ENCODE measurements at places on chromosomes 13 and 19.

DNA sequence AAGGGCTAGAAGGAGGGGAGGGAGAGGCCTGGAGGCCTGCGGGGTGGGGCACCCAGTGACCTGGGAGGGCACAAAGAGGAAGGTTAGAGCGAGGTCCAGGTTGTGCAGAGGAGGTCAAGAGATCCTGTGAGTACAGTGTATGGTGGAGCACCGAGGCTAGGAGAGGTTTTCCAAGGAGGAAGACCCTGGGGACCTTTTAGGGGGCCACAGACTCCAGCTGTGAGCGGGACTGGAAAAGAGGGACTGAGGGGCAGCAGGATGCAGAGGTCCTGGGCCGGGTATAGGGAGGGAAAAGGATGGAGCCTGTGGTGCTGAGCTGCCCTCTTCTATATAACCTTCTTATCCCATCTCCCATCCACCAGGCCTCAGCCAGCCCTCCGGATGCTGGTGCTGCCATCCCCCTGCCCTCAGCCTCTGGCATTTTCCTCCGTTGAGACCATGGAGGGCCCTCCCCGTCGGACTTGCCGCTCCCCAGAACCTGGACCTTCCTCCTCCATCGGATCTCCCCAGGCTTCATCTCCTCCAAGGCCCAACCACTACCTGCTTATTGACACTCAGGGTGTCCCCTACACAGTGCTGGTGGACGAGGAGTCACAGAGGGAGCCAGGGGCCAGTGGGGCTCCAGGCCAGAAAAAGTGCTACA is 863 bp downstream of the ZNF581 start:
- no peak for ATAC-seq
- peak overlapping the region; percentile 96 for H3K4me3 ChIP-seq
- H3K27ac ChIP-seq = peak overlapping the region; percentile 98
- H3K36me3 ChIP-seq = peaks cover 66% of the 10 kb centered on the region
- no peaks in the 10 kb centered on the region for H3K27me3 ChIP-seq
- H3K4me1 ChIP-seq = peaks cover 13% of the 10 kb centered on the region

- H3K4me1 ChIP-seq = no peaks in the 10 kb centered on the region
- H3K36me3 ChIP-seq = no peaks in the 10 kb centered on the region
- no peak overlapping the region for H3K4me3 ChIP-seq
- no peak for ATAC-seq
- H3K27me3 ChIP-seq = no peaks in the 10 kb centered on the region
- no peak overlapping the region for H3K27ac ChIP-seq
Observed at GRCh38 chr13:63942372-63942771, 2526.7 kb upstream of the PCDH20 start.

- peaks cover 29% of the 10 kb centered on the region for H3K4me1 ChIP-seq
- peak overlapping the region; percentile 100 for H3K27ac ChIP-seq
- peak overlapping the region; percentile 88 for H3K4me3 ChIP-seq
- H3K27me3 ChIP-seq = no peaks in the 10 kb centered on the region
- no peak for ATAC-seq
Observed at GRCh38 chr19:41264581-41265394, 616 bp downstream of the HNRNPUL1 start.

DNA sequence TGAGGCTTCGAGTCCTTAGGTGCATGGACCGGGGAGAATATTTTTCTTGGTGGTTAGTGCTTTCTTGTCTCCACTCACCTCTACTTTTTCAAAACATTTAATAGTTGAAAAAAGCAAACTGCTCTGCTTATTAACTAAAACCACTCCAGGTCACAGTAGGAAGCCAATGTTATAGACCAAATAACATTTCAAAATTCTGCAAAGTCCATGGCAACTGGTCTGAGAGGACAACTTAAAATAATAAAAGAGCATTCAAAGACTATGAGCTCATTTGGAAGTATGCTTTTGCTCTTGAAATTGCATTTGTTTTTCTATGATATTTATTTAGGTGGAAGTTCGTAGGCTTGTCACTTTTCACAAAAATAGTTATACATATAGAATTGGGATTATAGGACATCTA is 483.0 kb downstream of the DCT start:
- H3K27me3 ChIP-seq = peaks cover under 1% of the 10 kb centered on the region
- no peaks in the 10 kb centered on the region for H3K4me1 ChIP-seq
- ATAC-seq = no peak
- H3K4me3 ChIP-seq = no peak overlapping the region

DNA sequence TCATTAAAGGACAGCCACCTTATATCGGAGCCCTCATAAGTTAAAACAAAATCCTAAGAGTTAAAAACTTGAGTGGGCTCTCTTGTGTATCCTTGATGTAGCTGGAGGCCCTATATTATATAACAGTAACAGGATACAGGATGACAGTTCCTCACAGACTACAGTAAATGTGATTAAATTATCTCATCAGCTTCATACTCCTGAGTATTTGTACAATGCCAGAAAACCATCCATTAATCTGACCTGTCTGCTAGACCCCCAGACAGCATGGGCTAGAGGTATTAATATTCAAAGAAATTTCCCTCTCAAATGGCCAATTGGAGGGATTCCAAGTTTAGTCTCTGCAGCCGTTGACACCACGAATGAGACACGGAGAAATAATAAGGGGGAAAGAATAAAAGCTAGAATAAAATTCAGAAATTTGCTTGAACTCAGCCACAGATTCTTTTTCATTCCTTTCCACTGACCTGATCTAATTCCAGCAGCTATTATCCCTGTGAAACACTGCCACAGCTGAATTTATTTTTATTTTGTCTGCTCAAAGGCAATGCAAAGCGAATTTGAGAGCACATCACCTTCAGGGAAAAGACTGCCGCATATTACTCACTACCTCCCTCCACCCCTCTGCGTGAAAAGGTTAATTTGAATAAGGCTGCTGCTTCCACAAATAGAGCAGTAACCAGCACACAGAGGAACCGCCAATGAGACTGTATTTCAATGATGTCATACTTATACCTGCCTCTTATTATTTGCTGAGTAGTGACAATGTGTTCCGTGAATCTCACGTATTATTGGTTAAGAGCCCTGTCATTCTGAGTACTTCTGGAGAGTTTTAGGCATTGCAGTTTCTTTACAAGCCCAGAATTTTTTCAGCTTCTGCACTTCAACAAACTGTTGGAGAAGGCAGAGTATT is 155.9 kb upstream of the KLF12 start:
- no peak overlapping the region for H3K27ac ChIP-seq
- no peak overlapping the region for H3K4me3 ChIP-seq
- H3K27me3 ChIP-seq = no peaks in the 10 kb centered on the region
- ATAC-seq = peak; percentile 65

DNA sequence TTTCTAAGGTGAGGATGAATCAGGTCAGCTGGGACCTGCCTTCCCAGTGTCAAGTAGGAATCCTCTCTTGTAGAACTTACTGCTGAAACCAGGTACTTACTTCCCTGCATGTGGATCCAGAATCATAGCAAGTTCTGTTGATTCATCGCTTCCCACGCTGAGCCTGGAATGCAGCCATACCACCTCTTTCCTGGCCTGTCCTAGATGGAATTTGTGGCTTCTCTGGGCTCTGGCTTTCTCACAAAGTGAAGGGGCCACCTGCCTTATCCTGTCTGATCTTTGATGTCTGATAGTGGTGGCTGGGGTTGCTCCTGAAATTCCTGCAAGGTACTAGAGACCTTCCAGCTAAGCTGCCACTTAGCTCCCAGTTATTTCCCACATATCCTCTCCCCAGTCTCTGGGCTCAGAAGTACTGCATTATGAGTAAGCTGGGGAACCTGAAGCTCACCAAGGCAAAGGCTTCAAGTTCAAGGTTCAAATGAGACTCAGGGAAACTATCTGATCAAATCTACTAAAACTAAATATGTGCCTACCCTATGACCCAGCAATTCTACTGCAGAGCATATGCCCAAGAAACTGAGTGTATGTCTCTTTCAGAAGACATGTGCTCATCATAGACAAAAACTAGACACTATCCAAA is 103.5 kb downstream of the SUCLA2 start:
- no peak overlapping the region for H3K27ac ChIP-seq
- no peak for ATAC-seq
- no peaks in the 10 kb centered on the region for H3K27me3 ChIP-seq
- no peaks in the 10 kb centered on the region for H3K4me1 ChIP-seq
- no peaks in the 10 kb centered on the region for H3K36me3 ChIP-seq

DNA sequence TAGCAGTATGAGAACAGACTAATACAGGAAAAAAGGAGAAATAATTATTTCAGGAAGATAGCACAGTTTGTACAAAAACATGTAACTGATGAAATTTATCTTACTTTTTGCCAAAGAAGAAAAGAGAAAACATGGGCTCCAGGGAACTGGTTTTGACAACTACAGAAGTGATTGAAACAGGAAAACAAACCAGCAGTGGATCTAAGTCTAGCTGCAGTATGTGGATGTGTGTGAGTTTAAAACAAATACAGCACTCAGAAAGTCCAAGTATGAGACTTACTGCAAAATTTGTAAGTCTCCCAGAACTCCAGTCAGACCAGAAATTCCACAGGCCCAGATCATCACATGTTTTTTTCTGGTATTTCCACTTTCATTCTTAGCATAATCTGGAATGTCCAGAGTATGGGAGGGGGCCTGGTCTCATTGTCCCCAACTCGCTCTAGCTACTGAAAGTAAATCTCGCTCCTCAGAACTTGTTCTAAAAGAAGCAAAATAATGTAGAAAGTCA is 259.5 kb downstream of the NHLRC3 start:
- no peak overlapping the region for H3K27ac ChIP-seq
- H3K4me3 ChIP-seq = no peak overlapping the region
- no peaks in the 10 kb centered on the region for H3K36me3 ChIP-seq
- no peak for ATAC-seq
- no peaks in the 10 kb centered on the region for H3K27me3 ChIP-seq

DNA sequence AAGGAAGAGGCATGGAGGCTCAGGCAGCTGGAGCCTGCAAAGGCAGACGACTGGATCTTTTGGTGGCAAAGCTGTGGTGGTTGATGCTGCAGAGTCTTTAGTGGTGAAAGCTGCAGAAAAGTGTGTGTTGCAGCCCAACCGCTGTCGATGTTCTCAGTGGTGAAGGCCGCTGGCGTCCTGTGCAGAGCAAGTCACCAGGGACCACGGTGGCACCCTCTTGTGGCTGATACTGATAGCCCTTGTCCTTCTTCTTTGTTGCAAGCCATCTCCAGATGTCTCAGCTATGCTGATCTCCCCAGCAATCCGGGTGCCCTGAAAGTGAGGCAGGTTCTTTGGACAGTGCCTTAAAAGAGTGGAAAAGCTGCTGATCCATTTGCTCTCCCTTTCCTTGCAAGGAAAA is 610.9 kb upstream of the PCDH9 start:
- H3K27me3 ChIP-seq = no peaks in the 10 kb centered on the region
- no peak overlapping the region for H3K27ac ChIP-seq
- H3K4me3 ChIP-seq = no peak overlapping the region

- H3K36me3 ChIP-seq = peaks cover 27% of the 10 kb centered on the region
- ATAC-seq = no peak
- peaks cover 8% of the 10 kb centered on the region for H3K4me1 ChIP-seq
- H3K27ac ChIP-seq = no peak overlapping the region
Observed at GRCh38 chr19:6465006-6465405, 935 bp downstream of the CRB3 start.

DNA sequence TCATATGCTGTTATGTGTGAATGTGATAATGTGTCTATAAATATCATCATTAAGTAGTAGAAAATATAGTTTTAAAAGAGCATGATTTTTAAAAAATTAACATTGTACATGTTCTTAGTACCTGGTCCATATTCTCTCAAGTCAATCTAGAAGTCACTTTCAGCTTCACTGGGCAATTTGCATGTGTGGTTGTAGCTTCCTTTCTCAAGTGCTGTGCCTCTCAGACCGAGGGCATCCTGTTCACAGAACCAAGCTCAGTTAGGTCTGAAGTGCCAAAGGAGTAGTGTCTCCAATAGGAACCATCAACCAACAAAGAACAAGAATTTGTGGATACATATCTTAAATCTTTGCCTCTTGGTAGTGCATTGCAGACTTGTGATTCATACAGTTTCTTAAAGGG is 541.8 kb upstream of the SLC10A2 start:
- ATAC-seq = no peak
- no peaks in the 10 kb centered on the region for H3K36me3 ChIP-seq
- no peaks in the 10 kb centered on the region for H3K27me3 ChIP-seq

- H3K4me3 ChIP-seq = no peak overlapping the region
- H3K36me3 ChIP-seq = no peaks in the 10 kb centered on the region
- no peak for ATAC-seq
- H3K4me1 ChIP-seq = no peaks in the 10 kb centered on the region
- no peaks in the 10 kb centered on the region for H3K27me3 ChIP-seq
Observed at GRCh38 chr13:75699062-75699461, 62.9 kb downstream of the LMO7 start.

DNA sequence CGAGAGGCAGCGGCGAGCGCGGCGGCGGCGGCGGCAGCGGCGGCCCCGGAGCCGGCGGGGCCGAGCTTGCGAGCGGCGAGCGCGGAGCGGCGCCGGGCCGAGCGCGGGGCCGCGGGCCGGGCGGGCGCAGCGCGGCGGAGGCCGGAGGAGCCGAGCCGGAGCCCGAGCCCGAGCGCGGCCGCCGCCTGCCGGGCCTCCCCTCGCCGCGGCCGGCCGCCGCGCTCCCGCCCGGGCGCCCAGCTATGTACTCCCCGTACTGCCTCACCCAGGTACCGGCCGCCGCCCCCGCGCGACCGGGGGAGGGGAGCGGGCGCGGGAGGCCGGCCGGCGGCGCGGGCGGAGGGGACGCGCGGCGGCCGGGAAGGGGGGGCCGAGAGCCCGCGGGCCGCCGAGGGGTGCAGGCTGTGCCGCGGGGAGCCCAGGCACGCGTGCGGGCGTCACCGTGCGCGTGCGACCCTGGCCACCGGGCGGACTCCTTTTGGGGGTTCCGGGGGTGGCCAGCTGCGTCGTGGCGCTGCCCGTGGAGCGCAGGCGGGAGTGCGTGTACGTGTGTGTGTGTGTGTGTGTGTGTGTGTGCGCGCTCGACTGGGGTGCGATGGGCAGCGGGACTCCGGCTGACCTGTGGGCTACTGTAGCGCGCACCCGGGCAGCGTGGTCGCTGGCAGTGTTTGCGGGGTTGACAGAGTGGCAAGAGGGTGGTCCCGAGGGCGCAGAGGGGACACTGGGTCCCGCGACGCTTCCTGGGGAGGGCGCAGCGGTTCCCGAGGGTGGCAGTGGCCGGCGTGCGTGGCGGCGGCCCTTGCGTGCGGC is 526 bp downstream of the NFIX start:
- peak; percentile 38 for ATAC-seq
- H3K27me3 ChIP-seq = peaks cover 16% of the 10 kb centered on the region
- peaks cover 6% of the 10 kb centered on the region for H3K4me1 ChIP-seq
- peaks cover 6% of the 10 kb centered on the region for H3K36me3 ChIP-seq
- H3K27ac ChIP-seq = no peak overlapping the region

DNA sequence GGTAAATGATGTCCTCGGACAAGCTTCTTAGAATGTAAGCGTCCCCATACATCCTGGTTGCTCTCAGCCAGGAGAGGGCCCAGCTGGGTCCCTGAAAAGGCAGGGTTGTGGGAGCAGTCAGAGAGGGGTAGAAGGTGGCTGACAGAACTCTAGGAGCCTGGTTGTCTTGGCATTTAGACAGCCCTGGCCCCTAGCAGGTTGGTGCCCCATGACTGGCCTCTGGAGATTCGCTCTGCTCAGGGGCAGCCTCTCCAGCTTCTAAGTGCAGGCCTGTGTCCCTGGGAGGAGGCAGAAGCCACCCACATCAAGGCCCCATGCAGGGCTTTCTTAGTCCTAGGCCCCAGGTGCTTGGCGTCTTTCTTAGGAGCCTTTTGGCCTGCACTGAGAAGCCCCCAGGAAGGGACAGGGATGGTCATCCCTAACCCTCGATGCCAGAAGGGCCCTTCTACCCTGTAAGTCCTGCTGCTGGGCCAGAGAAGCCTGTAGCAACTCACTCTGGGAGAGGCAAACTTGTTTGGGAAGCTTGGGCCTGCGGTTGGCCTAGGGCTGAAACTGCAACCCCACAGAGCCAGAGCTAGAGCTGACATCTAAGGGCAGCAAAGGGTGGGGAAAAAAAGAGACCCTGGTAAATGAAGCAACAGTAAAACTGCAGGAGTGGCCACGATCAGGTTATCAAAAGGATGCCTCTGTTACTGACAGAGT is 2.8 kb upstream of the CDX2 start:
- ATAC-seq = no peak
- no peak overlapping the region for H3K4me3 ChIP-seq
- H3K27me3 ChIP-seq = peaks cover 63% of the 10 kb centered on the region
- H3K4me1 ChIP-seq = peaks cover 6% of the 10 kb centered on the region
